ENCODE measurements at places on chromosomes 7 and 10.

GRCh38 chr7:116998567-116999175, 45.4 kb downstream of the ST7 start:
- DNase-seq: no peak

GRCh38 chr10:75569506-75569905, 138.1 kb downstream of the LRMDA start:
- no peak for DNase-seq

DNA sequence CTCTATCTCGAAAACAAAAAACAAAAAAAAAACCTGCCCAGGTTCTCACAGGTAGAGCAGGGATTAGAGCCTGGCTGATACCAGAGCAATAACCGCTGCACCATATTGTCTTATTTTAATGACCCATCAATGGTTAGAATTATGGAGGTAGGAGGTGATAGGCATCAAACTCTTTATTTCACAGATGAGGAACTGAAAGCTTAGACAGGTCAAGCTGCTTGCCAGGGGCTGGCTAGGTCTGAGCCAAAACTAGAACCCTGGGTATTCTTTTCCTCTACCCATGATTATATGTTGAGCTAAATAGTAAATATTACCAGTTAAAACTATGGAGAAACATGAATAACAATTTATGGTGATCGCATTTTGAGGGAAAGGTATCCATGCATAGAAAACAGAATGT, 2.0 kb upstream of the PPP1R3C start:
- DNase-seq: no peak

- DNase-seq: no peak
These were observed 15.5 kb downstream of the ACBD5 start for GRCh38 chr10:27225011-27225590.

GRCh38 chr7:50738932-50739331, 43.8 kb downstream of the GRB10 start:
- no peak for DNase-seq

GRCh38 chr7:134047675-134048074, 79.5 kb upstream of the LRGUK start:
- DNase-seq: no peak
